Aorta (tissue), 5 donors: ENCODE measurements at places on chromosomes 5 and 9. TPM values are rescaled to one million over a fixed set of nuclear protein-coding genes. Genes with fewer than 3 reads are reported as not detected.

Gene SURF1
- 79.5 TPM for polyA plus RNA-seq

Gene TOPORS
- polyA plus RNA-seq = 7.8 TPM

Gene ARHGEF28
- 4.8 TPM for polyA plus RNA-seq

Gene SMIM15
- polyA plus RNA-seq = 21.8 TPM

Gene BTF3
- polyA plus RNA-seq = 653 TPM

Gene CDH9
- polyA plus RNA-seq = not detected

Gene SPAAR
- polyA plus RNA-seq = 0.82 TPM

Gene NR2F1
- polyA plus RNA-seq = not detected

Gene RLN1
- polyA plus RNA-seq = not detected

Gene NSD1
- polyA plus RNA-seq = 6.9 TPM

Gene TRPM6
- polyA plus RNA-seq = 2.0 TPM

Gene CBY3
- not detected for polyA plus RNA-seq

Gene SLC6A18
- polyA plus RNA-seq = not detected

Gene GABBR2
- not detected for polyA plus RNA-seq

Gene FAM240B
- polyA plus RNA-seq = not detected

Gene CDH10
- polyA plus RNA-seq = not detected

Gene CARTPT
- polyA plus RNA-seq = 30.8 TPM

Gene AFF4
- 8.4 TPM for polyA plus RNA-seq

Gene FRMD3
- 4.8 TPM for polyA plus RNA-seq

Gene FBXW11
- 18.7 TPM for polyA plus RNA-seq

Gene TENT4A
- polyA plus RNA-seq = 4.1 TPM

Gene SLC4A9
- polyA plus RNA-seq = not detected

Gene FAM221B
- not detected for polyA plus RNA-seq

Gene DMRT3
- polyA plus RNA-seq = not detected

Gene DND1
- not detected for polyA plus RNA-seq

Gene CDK5RAP2
- polyA plus RNA-seq = 37.1 TPM

Gene GABRP
- polyA plus RNA-seq = 0.75 TPM

Gene LIX1
- not detected for polyA plus RNA-seq

Gene WDR70
- 12.3 TPM for polyA plus RNA-seq

Gene PRRC2B
- 50.8 TPM for polyA plus RNA-seq

Gene BTNL9
- polyA plus RNA-seq = 0.75 TPM

Gene EIF4E1B
- not detected for polyA plus RNA-seq

Gene PRKACG
- not detected for polyA plus RNA-seq

Gene WNT8A
- not detected for polyA plus RNA-seq

Gene ANGPTL2
- 13.4 TPM for polyA plus RNA-seq

Gene C8G
- polyA plus RNA-seq = 3.1 TPM

Gene DENND1A
- polyA plus RNA-seq = 6.9 TPM

Gene PHF24
- not detected for polyA plus RNA-seq

Gene SGCD
- polyA plus RNA-seq = 13.3 TPM

Gene RNF208
- 2.9 TPM for polyA plus RNA-seq

Gene NOTCH1
- 3.1 TPM for polyA plus RNA-seq

Gene ABCA2
- 48.1 TPM for polyA plus RNA-seq

Gene PCDHA9
- not detected for polyA plus RNA-seq
